ENCODE measurements at places on chromosomes 11 and 22.

DNA sequence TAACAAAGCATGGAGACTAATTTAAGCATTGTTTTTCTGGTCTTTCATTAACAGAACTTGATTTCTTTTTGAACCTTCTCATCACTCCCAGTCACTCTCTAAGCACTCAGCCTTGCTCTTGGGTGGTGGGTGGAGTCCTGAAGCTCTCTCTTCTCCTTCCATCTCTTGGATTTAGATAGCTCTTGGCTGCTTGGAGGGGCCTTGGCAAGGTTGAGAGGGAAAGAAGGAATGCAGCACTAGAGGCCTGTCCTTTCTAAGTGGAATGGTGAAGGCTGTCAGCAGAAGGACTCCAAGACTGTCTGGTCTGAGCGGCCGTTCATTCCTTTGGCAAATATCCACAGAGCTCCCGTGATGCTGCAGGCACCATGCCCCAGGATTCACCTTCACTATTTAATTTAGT lies 168.6 kb upstream of the E2F8 start:
- DNase-seq: no peak

DNA sequence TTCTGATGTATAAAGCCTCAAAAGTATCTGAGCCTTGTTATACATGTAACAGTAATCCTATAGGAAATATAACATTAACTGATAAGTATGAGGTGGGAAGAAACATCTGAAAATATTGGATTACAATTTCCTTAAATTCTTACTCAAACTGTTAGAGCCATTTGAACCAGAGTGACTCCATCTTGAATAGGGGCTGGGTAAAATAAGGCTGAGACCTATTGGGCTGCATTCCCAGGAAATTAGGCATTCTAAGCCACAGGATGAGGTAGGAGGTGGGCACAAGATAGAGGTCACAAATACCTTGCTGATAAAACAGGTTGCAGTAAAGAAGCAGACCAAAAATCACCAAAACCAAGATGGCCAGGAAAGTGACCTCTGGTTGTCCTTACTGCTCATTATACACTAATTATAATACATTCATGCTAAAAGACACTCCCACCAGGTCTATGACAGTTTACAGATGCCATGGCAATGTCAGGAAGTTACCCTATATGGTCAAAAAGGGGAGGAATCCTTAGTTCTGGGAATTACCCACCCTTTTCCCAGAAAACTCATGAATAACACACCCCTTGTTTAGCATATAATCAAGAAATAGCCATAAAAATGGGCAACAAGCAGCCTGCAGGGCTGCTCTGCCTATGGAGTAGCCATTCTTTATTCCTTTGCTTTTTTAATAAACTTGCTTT lies 114.9 kb downstream of the PGR start:
- no peak for DNase-seq

- no peak for DNase-seq
Observed at GRCh38 chr22:33081686-33082590, 23.8 kb upstream of the SYN3 start.

GRCh38 chr11:2531277-2531986 lies 86.6 kb downstream of the KCNQ1 start:
- peak; percentile 67 for DNase-seq

DNA sequence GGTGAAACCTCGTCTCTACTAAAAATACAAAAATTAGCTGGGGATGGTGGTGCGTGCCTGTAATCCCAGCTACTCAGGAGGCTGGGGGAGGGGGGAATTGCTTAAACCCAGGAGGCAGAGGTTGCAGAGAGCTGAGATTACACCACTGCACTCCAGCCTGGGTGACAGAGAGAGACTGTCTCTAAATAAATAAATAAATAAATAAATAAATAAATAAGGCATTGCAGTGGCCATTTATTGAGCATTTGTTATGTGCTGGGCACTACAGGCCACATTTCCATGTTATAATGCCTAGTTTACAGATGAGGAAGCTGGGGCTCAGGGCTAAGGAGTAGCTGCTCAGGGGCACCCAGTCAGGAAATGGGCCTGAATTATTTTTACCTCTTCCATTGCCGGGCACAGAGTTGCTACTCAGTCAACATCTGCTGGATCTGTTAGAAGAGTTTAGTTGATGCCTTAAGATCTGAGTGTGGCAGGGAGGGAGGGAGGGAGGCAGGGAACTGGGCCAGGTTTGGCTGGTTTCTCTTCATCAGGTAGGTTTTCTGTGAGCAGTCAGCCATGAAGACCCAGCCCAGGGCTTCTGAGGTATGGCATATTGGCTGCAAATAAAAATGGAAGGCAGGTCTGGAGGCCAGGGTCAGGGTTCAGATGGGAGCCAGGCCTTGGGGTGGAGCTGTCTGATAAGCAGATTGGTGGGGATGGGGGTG lies 5.6 kb downstream of the PVALB start:
- no peak for DNase-seq

Measured in activated naive CD4-positive, alpha-beta T cell (primary cell).